MV-4-11 (cell line): ENCODE measurements at places on chromosomes 1 and 21.

GRCh38 chr1:147611021-147611426 is 59.3 kb downstream of the ACP6 start:
- DNase-seq: no peak

GRCh38 chr1:6298530-6298929 is 37.6 kb upstream of the GPR153 start:
- DNase-seq: no peak

GRCh38 chr1:112544751-112545150 is 36.0 kb downstream of the WNT2B start:
- no peak for DNase-seq

GRCh38 chr1:241473026-241473425 is 46.5 kb downstream of the FH start:
- no peak for DNase-seq

DNA sequence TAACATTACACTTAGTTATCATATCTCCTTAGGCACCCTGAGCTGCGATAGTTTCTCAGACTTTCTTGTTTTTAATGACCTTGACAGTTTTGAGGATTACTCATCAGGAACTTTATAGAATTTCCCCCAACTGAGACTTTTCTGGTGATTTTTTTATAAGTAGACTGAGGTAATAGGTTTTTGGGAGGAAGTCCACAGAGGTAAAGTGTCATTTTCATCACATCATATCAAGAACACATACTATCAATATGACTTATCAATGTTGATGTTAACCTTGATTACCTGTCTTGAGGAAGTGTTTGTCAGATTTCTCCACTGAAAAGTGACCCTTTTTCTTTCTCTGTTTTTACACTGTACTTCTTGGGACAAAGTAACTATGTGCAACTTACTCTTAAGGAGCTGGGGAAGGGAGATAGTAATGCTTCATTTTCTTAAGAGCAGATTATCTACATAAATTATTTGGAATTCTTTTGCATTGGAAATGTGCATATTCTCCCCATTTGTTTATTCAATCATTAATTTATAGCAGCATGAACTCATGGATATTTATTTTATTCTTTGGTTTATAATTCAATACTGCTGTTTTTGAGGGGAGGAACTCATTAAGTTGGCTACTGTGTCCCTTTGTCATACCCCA is 72.8 kb upstream of the HSD17B7 start:
- DNase-seq: no peak

DNA sequence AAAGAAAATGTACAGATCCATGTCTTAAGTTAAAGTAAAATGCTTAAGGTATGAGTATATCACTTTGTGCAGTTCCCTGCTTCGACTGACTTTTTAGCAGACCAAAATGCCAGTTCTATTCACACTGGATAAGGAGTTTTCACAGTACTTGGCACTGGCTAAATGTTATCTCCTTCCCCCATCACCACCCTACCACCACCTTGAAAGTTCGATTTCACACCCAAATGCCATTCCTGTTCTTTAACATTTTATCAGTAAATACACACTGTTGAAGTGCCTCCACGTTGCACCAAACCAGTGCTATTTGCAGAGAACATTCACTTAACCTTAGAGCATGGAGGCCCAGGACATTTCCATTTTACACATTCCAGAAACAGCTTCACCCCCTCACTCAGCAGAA is 100.0 kb downstream of the URB2 start:
- no peak for DNase-seq

- no peak for DNase-seq
These were observed 8.8 kb downstream of the KAZN start for GRCh38 chr1:14607295-14607694.

DNA sequence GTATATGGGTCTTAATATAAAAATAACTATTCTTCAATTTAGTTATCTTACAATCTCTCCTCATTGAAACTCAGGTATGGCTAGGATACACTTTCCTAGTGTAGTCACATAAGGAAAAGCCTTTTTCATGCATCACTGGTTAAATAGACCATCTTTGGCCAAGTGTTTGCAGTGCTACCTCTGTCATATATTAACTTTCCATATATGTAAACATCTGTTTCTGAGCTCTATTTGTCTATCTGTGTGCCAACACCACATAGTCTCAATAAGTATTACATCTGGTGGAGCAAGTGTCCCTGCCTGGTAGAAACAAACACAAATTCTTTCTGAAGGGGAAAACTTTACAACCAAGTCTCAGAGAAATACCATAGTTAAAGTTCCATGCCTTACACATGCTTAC is 134.6 kb downstream of the TSEN15 start:
- DNase-seq: no peak

GRCh38 chr1:85952460-85952859 is 204.1 kb downstream of the COL24A1 start:
- DNase-seq: no peak

GRCh38 chr1:3894626-3895278 is 5.3 kb downstream of the C1orf174 start:
- no peak for DNase-seq

DNA sequence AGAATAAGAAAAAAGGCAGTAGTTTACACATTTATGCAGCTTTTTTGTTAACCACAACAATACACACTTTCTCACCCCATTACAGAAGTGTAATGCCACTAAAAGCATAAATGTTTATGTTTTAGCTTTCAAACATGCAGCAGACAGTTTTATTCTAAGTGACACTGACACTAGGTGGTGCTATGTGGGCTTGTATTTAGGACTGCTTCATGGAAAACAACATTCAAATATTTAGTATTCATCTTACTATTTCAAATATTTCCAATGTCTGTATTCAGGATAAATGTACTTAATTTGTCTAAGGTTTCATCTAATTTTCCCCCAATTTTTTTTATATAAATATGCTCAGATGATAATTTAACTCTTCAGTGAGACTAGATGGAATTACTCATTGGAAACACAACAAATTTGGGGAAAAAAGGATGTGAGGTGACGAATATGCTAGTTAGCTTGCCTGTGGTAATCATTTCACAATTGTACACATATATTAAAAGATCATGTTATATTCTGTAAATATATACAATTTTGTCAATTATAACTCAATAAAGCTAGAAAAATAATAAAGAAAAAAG is 71.4 kb downstream of the USP1 start:
- peak; percentile 44 for DNase-seq

GRCh38 chr1:118028267-118028666 is 98.7 kb downstream of the WDR3 start:
- DNase-seq: no peak
